ENCODE measurements at places on chromosomes 4 and X.

GRCh38 chr4:6779667-6780565, 2.6 kb upstream of the KIAA0232 start:
- no peak for DNase-seq

- no peak for DNase-seq
These were observed 68.7 kb downstream of the PAK3 start for GRCh38 chrX:111164728-111165127.

DNA sequence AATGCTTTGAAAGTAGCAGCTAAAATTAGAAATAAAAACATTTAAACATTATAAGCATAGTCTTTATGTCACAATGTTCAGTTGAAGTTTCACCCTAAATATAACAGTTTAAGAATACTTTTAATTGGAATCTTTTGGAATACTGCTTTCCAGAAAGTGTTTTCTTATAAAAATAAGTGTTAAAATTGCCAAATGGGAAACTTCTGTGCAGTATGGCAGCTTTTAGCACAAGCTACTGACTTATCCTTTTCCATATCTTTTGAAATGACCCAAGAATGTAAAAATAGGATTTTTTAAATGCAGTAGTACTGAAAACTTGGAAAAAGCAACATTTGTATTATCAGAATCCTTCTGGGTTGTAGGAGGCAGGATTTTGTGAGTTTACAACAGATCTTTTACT, 34.2 kb downstream of the CEP135 start:
- DNase-seq = no peak

- DNase-seq = no peak
These were observed 30.8 kb downstream of the COMMD8 start for GRCh38 chr4:47432749-47433148.

DNA sequence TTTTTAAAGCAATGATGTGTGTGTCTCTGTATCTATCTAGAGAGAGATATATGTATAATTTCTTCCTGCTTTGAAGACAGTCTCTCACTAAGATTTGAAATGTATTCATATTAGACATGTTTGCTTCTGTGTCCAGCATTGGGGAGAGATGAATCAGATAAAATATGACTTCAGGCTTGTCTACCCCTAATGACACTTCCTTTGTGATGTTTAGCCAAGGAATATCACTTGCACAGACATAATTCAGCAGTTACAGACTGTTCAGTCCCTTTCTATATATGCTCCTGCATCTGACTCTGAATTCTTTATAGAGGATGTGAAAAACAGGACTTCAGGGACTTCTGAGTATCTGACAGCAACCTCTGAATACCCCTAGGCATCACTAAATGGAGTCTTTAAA, 158.4 kb downstream of the DCLK2 start:
- DNase-seq = no peak

- no peak for DNase-seq
These were observed 60.0 kb downstream of the HS3ST1 start for GRCh38 chr4:11368701-11369115.

GRCh38 chr4:159237975-159238374, 135.1 kb downstream of the RAPGEF2 start:
- DNase-seq = no peak

- no peak for DNase-seq
These were observed 83.8 kb downstream of the STOX2 start for GRCh38 chr4:183988874-183989273.

DNA sequence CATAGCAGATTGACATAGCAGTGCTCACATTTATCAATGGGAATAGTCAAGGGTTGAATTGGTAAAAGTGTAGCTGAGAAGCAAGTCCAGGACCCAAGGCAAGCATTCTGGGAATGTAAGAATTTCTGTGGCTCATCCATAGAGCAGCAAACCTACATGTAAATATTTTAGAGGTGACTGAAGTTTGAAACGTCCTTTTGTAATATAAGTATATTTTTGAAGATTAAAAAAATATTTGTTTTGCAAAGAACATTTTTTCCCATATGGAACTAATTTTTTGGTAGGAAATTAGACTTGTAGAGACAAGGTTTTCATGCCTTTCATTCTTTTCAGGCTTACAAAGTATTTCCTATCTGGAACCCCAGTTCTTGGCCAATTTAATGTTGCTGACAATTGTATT, 104.0 kb downstream of the TEX13A start:
- no peak for DNase-seq

- DNase-seq = no peak
These were observed 3.1 kb downstream of the GUCY1B1 start for GRCh38 chr4:155761916-155762315.

GRCh38 chr4:42458657-42459056, 61.4 kb downstream of the SHISA3 start:
- no peak for DNase-seq

- no peak for DNase-seq
These were observed 272.4 kb upstream of the SMIM31 start for GRCh38 chr4:164481306-164482091.

GRCh38 chr4:113773014-113773413, 11.5 kb upstream of the CAMK2D start:
- DNase-seq = no peak

DNA sequence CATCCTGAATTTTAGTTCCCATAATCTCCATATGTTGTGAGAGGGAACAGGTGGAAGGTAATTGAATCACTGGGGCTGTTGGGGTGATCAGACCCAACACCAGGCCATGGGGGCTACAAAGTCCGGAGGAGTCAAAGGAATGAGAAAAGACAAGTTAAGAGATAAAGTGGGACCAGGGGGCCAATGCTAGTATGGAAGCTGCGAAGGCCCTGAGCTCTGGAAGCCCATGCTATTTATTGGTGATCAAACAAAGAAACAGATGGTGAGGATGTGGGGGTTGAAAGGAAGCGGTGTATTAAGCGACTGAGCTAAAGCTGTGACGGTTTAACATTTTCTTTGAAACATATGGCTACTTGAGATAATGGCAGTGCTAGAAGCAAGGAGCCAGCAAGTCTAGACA, 132.8 kb downstream of the PDGFC start:
- no peak for DNase-seq

GRCh38 chr4:182293691-182294255, 50.6 kb downstream of the TENM3 start:
- DNase-seq = no peak

DNA sequence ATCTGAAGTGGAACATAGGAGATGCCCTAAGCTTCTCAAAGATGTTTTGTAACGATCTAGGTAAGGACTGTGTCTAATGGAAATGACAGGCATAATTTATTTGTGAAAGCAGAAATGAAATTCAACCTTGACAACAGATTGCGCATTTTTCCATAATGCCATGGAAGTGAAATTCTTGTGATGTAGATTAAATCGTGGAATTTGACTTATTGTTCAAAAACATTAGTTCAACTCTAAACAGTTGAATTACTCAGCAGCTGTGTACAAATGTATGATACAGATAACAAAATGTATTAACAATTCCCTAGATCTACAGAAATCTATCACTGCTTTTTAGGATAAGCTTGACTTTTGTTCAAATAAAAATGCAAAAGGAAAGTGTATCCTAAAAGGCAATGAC, 44.4 kb downstream of the VCX2 start:
- no peak for DNase-seq

DNA sequence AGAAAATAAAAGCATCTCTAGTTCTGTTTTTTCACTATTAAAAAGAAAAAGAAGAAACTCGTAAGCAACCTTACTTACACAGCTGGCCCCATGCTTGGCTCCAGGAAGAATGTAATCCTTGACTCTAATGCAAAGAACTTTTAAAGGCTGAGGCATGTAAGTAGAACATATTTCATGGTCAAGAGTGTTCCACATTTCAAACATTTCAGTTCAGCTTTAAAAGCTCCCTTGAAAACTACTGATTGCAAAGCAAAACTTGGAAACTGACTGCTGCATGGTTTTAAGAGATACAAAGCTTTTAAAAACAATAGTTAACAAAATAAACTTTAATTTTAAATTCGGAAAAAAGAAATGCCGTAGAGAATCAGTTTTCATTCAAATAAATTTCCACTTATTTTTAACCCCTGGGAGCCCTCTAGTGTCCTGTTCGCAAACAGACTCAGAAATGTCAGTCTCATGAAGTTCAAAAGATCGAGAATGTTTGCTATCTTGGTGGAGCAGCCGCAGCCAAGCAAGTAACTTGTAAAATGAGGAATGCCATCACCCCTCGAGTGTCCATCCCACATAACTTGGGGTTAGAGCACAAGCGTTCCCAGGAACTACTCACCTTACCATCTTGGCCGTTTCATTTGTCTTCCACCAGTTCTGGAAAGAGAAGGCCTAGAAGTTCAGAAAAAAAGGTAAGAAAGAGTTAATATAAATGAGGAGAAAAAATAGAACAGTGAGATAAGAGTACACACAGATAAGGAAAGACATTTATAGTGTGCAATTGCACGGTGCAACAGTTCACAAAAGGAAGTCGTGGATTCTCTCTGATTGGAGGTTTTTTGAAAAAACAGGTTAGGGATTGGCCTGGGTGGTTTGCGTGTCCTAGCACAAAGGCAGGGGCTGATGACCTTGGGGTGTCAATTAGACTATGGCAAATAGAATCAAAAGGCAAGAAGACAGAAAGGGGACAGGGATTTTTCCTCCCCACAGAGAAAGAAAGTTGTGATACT, at the start of gene GASK1B:
Gene GASK1B (minus strand): TSS at position 765 of the 998 bp plus-strand sequence. CDS start 1,650 bp downstream, outside the sequence.
- DNase-seq = no peak

DNA sequence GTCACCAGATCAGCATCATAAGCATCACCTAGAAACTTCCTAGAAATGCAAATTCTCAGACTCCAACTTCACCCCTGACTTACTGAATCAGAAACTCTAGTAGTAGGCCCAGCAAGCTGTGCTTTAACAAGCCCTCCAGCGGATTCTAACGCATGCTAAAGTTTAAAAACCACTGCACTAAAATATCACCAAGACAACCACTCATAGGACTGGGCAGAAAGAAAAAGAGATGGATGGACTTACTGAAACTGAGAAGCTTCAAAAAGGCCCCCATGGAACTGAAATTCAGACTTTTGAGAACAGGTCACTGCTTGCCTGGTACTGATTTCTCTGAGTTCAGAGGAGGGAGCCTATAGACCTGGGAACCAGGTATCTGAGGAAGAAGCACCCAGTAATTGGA, 40.1 kb downstream of the FAM241A start:
- no peak for DNase-seq

All from activated T-cell treated with anti-CD3 and anti-CD28 coated beads for 24 hours (primary cell).